ENCODE measurements at places on chromosomes 3 and 15. TPM values are rescaled to one million over a fixed set of nuclear protein-coding genes. Genes with fewer than 3 reads are reported as not detected.
A peak's percentile ranks its signal among the peaks of the same experiment; 100 is the strongest.

DNA sequence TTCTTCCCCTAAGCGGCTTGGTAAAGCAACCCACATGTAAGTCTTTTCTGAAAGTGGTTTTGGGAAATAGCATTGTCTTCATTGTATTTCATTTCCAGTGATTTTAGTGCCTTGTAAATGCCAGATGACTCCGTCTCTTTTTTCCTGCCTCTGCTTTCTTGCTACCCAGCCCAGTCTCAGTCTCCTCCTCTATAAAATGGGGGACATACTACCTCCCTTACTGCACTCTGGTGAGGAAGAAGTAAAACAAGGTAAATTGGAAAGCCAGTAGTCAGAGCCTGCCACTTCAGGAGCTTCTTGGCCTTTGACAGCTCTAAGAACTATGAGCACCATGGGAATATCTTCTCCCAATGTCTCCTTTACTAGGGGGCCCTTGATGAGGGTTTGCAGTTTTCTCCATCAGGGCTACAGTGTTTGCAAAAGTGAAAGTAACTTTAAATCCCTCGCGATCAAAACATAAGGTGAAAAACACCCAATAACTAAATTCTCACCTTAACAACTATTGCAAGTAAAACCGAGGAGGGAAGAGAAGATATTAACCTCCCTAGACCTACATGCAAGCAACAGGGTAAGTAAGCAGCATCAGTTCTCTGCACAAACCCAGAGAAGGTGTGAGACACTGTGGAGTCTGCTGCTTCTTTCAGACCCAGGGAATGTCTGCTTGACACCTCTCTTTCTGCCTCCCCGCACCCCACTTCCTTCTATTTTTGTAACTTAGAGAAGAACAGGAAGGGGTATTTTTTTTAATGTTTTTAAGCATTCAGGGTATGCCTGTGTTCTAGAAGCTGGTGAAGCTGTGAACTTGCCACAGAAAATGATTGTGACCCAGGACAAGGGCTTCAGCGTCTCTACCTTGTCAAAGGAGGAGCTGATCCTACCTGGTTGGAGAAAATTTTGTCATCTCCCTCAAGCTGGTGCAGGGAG, 159.1 kb upstream of the EOMES start:
- DNase-seq: peak; percentile 6

GRCh38 chr3:177824190-177824786, 627.0 kb upstream of the TBL1XR1 start:
- DNase-seq: peak; percentile 65

DNA sequence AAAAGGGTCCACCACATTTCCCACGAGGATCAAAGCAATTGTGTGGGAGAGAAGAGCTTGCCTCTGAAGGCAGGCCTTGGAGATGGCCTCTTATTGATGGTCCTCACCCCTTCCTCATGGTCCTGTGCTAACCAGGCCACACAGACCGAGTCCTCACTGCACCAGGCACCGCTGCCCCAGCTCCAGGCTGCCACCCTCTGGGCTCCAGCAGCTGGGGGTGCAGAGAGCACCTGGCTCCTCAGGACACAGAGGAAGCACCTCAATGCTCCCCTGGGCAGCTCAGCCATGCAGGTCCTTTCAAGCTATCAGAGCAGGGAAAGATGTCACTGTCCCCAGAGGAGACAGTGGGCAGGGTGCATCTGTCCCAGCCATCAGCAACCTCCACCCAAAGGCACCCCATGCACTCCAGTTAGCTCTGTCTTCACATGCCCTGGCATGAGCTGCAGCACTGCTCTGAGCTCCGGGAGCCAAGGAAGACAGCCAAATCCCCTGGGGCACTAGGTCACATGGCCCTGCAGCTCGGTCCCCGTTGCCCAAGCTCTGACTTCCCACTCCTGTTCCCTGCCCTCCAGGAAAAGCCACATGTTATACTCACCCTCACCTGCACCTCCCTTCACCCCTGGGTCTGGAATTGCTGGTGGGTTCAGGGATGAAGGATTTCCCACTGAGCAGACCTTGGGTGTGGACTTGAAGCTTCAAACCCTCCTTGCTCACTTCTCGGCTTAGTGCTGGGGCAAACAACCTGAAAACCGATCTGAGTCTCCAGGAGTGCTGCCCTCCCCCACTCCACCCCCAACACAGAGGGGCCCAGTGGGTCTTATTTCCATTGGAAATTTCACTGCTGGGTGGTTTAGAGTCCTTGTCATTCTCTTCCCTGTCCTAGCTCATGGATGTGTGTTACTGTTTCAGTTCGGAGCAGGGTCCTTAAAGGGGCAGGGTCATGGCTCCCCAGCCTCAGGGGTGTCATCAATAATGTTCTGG, 32.6 kb downstream of the ALS2CL start:
- peak; percentile 62 for DNase-seq

GRCh38 chr15:42921342-42921731, 759 bp upstream of the TTBK2 start:
- peak; percentile 44 for DNase-seq

The COLQ gene
- 0.48 TPM for total RNA-seq

The FANCD2OS gene
- not detected for total RNA-seq

The AQP9 gene
- total RNA-seq: not detected

The TGFBR2 gene
- 132 TPM for total RNA-seq

Measured in RPMI7951 (cell line).